Peyer's patch (tissue), 4 donors: ENCODE measurements at places on chromosomes 16 and 17. TPM values are rescaled to one million over a fixed set of nuclear protein-coding genes. Genes with fewer than 3 reads are reported as not detected.

The CHST5 gene
- total RNA-seq = 160 TPM

The NHLRC4 gene
- 1.2 TPM for total RNA-seq

GRCh38 chr16:47461598-47462266 lies 601 bp downstream of the PHKB start:
- H3K27me3 ChIP-seq = no peaks in the 10 kb centered on the region
- DNase-seq = no peak
- peak overlapping the region; percentile 91 for H3K27ac ChIP-seq
- peaks cover 9% of the 10 kb centered on the region for H3K4me1 ChIP-seq
- H3K36me3 ChIP-seq = no peaks in the 10 kb centered on the region
- H3K4me3 ChIP-seq = peak overlapping the region; percentile 86

GRCh38 chr16:31569360-31569717 lies 41.6 kb downstream of the AHSP start:
- no peak overlapping the region for H3K27ac ChIP-seq
- DNase-seq = no peak
- H3K4me1 ChIP-seq = no peaks in the 10 kb centered on the region
- H3K36me3 ChIP-seq = no peaks in the 10 kb centered on the region
- H3K4me3 ChIP-seq = peak overlapping the region; percentile 22
- H3K27me3 ChIP-seq = peaks cover 13% of the 10 kb centered on the region
